ENCODE measurements at places on chromosomes 13 and 19.

GRCh38 chr13:102028206-102028605, 373.6 kb downstream of the FGF14 start:
- DNase-seq, result no peak

- DNase-seq, result no peak
These were observed 552 bp downstream of the PLK5 start for GRCh38 chr19:1524287-1524971.

DNA sequence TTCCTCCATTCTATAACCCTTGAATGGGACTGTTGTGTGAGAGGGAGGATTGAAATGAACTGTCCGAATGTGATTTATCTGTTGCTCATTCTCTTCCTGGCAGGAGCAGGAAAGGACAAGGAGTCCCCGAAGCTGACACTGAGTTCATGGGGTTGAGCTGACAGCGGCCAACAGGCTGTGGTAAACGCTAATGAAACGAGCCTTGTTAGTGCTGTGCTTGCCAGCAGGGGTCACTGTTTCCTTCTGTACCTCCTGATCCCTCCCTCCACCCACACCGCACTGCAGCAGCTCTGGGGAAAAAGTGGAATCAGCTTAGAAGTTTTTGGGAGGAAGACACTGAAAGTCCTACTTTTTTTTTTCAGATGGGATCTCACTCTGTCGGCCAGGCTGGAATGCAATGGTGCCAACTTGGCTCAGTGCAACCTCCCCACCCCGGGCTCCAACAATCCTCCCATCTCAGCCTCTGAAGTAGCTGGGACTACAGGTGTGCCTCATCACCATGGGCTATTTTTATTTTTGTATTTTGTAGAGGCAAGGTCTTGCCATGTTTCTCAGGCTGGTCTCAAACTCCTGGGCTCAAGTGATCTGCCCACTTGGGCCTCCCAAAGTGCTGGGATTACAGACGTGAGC, 6.7 kb upstream of the ZNF761 start:
- DNase-seq, result peak; percentile 18

- no peak for DNase-seq
These were observed 409.6 kb downstream of the TBC1D4 start for GRCh38 chr13:75072368-75072767.

DNA sequence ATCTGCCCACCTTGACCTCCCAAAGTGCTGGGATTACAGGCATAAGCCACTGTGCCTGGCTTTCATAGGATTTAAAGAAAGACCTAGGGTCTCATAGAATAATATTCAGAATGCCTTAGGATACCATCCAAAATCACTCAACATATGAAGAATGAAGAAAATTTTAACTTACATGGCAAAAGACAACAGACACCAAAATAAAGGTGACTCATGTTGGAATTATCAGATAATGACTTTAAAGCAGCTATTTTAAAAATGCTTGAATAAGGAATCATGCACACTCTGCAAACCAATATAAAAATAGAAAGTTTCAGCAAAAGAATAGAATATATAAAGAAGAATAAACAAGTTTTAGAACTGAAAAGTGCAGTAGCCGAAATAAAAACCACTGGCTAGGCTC, 29.3 kb downstream of the ZNF566 start:
- no peak for DNase-seq

DNA sequence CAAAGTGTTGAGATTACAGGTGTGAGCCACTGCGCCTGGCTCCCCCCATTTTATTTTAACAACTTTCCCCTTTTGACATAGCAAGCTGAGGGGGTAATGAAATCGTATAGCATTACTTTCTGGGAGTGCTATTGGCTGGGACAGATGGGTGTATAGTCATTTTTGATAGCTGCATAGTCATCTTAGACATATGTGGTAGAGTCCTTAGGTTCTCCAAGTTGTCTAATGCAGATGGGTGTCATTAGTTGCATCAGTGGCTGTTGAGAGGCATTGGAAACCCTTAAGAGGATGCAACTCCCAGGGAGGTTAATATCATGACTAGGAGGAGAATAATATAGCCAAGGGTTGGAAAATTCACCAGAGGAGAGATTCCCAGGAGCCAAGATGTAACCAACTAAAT, 28.6 kb upstream of the PNMA8B start:
- no peak for DNase-seq

GRCh38 chr19:4984438-4984990, 15.6 kb downstream of the KDM4B start:
- no peak for DNase-seq

DNA sequence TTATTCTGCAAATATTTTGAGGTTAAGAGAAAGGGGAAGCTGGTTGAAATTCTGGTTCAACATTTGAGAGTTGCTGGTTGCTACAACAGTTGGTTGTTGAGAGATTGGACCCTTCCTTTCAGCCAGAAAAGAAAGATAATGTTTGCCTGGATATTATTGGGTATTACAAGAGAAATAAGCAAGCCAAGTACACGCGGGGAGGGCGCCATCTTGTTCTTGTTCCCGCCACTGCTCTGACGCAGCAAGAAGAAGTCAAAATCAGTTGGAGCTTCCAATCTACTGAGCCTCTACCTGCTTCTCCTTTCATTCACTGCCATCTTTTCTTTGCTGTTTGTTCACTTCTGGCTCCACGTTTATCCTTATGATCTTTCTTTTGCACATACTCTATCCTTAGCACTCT, 18.4 kb downstream of the BSPH1 start:
- DNase-seq, result no peak

DNA sequence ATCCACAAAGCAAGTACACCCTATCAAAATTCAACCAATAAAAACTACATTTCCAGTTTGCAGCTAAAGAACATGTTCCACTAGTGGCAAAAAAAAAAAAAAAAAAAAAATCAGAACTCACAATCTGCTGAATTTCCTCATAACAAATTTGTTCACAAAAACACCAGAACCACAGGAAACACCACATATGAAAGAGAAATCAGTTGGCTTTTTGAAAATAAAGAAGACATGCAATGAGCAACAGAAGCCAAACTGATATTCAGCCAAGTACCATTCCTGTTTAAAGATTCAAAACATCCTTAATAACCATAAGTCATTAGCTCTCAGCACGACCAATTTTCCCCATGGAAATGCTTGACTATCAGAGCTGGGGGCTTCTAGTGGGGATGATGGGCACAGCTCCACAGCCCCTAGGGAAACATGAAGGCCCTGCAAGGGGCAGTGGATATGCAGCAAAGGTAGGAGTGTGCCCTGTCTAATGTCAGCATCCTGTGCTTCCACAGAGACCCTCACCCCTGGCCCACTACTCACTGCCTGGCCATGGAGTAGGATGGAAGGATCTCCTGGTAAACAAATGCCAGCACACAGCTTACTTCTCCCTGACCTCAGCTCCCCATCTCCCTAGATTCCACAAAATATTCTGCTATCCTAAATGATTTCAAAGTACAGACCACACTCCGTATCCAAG, 74.0 kb upstream of the DOCK9 start:
- no peak for DNase-seq

DNA sequence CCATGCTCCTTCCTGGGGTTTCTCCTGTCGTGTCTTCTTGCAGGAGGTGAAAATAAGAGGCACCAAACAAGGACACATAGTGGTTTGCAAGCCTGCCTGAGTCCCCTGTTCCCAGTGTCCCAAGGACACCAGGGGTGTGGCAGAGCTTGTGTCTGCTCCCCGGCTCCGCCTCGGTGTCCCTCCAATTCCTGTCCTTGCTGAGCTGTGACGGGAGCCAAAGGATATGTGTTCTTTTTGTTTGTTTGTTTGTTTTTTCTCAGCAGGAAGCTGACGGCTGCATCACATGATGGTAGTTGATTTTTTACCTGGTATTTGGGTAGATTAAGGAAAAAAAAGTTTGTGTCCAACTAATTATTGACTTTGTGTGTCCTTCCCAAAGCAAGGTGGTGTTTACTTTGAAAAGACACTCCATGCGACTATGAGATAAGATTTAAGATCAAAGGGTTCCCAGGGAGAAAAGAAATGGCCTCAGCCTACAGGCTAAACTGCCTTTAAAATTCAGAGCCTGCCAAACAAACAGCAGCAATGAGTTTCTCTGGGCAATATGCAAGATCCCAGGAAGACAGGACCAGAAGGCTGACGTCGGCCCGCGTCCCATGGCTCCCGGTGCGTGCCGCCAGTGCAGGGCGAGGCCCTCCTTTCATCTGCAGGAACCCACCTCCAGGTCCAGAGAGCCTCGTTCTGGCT, 50.8 kb upstream of the XPO4 start:
- no peak for DNase-seq

- DNase-seq, result no peak
These were observed 722 bp downstream of the HSD11B1L start for GRCh38 chr19:5681391-5682106.

- no peak for DNase-seq
These were observed at the start of gene MISP for GRCh38 chr19:750640-751423. MISP (plus strand) TSS chr19:751112; CDS start chr19:756947, 5,835 bp downstream.

DNA sequence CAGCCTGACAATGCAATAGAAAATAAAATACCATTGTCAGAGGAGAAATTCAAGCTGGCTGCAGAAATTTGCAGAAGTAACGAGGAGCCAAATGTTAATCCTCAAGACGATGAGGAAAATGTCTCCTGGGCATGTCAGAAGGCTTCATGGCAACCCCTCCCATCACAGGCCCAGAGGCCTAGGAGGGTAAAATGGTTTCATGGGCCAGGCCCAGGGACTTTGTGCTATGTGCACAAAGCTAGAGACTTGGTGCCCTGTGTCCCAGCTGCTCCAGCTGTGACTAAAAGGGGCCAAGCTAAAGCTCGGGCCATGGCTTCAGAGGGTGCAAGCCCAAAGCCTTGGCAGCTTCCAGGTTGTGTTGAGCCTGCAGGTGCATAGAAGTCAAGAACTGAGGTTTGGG, 431.7 kb downstream of the LMO7 start:
- no peak for DNase-seq

DNA sequence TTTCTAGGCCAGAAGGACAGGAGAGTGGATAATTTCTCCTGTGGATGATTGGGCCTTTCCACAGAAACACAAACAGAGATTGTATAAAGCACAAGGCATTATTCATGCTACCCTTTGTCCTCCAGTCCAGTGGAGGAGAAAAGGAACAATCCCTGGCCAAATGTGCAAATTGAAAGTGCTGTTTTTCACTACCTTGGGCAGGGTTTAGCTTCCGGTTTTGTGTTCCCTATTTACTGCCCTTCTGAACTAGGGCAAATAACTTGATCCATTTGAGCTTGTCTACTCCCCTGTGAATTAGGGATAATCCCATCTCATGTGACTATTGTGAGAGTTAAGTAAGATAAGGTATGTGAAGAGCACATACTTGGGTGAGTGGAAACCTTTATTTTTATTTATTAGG, 13.3 kb downstream of the PDX1 start:
- no peak for DNase-seq

DNA sequence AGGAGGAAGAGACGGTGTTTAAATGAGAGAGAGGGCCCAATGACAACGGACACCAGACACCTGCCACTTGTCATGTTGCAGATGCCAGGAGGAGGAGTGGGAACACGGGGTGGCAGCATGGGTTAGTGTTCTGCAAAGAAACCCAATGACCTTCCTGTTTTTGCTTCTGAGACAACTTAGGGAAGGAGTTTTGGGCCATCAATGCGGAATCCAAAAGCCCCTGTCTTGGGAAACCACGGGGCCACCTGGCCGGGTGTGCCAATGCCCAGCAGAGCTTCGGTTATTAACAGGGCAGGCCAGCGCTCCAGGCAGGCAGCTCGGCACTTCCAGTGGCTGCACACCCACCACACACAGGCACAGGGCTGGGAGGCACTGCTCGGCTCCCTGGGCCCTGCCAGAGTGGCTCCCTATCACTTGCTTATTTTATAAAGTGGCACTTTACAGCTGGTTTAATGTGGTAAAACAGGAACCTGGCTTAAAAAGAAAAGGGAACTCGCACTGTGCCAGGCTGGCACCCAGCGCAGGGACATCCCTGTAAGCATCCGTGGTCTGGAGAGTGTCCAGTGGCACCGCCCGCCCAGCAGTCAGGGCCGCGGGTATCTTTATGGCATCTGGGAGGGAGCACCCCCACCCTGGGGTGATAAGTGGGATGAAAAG, 19.1 kb downstream of the ELL start:
- DNase-seq, result no peak

DNA sequence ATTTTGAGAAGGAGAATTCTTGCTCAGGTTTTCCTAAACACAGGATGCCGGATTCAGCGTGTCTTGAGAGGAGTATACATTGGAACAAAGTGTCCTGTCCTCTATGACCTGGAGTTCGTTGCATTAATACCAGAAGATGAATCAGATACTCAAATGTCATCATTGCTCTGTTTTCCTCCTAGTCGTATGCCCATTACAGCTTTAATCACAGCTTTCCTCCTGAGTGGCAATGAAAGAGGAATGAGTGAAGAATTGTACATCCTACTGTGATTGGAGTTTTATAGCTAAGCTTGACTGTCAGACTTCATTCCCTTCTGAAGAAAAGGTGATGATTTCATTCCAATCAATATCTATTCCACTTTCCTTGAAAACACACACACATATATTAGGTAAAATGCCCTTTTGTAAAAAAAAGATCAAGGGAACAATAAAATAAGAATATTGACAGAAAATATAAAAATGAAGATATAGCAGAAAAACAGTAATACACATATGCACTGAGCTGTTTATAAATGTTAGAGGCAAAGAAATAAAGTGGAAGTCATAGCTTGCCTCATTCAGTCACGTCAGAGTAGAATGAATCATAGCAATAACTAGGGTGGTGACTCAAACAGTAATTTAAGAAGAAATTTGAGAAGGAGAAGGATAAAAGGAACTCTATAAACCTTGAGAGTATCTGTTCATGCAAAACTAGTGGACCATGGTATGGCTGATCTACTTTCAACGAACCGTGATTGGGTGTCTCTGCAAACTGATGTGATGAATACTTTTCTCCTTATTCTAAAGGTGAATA, 501.5 kb downstream of the SUCLA2 start:
- no peak for DNase-seq

GRCh38 chr19:51501594-51502263, at the start of gene SIGLEC12:
SIGLEC12 (minus strand) TSS chr19:51501800; CDS start chr19:51501733, 67 bp downstream.
- DNase-seq, result no peak

DNA sequence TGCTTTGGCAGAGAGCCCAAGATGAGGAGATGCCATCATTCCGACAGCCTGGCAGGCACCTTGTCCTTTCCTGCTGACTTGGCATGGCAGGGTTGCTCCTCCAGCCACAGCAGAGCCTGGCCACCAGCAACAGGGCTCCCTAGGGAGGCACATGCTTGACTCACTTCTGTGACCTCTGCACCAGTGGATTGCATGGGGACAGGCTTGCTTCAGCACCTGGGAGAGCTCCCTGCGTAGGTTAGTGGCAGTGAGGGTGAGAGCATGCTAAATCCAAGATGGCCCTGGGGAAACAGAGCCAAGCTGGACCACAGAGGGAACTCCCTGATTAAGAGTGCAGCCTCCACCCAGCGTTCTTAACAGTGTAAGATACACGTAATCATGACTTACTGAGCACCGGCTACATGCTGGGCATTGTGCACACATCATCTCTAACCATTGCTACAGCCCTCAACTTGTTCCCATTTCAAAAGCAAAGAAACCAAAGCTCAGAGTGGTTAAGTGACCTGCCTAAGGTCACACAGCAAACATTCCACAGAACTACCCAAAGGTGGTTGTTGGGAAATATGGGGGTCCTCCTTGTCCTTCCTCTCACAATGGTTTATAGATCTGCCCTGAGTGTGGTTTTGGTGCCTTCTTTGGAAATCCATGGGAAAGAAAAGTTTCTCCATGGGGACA, 116.6 kb upstream of the UQCRFS1 start:
- no peak for DNase-seq

- no peak for DNase-seq
These were observed 2.6 kb downstream of the ERVK3-1 start for GRCh38 chr19:58307736-58308135.

GRCh38 chr13:23825179-23825578, 64.0 kb downstream of the MIPEP start:
- DNase-seq, result no peak

All from stimulated activated CD4-positive, alpha-beta T cell treated with anti-CD3 and anti-CD28 coated beads, Interleukin-1b, Interleukin-23, amount 100 ng/mL, for 24 hours (primary cell).